ENCODE measurements at places on chromosomes 3 and 15. TPM values are rescaled to one million over a fixed set of nuclear protein-coding genes. Genes with fewer than 3 reads are reported as not detected.
A peak's percentile ranks its signal among the peaks of the same experiment; 100 is the strongest.

GRCh38 chr15:77553695-77554094 lies 79.0 kb downstream of the LINGO1 start:
- H3K4me3 ChIP-seq: no peak overlapping the region
- no peaks in the 10 kb centered on the region for H3K27me3 ChIP-seq
- no peak for DNase-seq

GRCh38 chr3:122298239-122298638 lies 26.8 kb upstream of the CSTA start:
- H3K36me3 ChIP-seq: no peaks in the 10 kb centered on the region
- H3K4me1 ChIP-seq: no peaks in the 10 kb centered on the region
- no peaks in the 10 kb centered on the region for H3K27me3 ChIP-seq
- DNase-seq: no peak
- no peak overlapping the region for H3K27ac ChIP-seq

GRCh38 chr3:72150634-72151412 lies 365.9 kb upstream of the PROK2 start:
- H3K4me1 ChIP-seq: peaks cover 7% of the 10 kb centered on the region
- no peaks in the 10 kb centered on the region for H3K36me3 ChIP-seq
- DNase-seq: no peak
- no peaks in the 10 kb centered on the region for H3K27me3 ChIP-seq
- H3K4me3 ChIP-seq: no peak overlapping the region

- no peak overlapping the region for H3K4me3 ChIP-seq
- DNase-seq: no peak
- no peak overlapping the region for H3K27ac ChIP-seq
- no peaks in the 10 kb centered on the region for H3K4me1 ChIP-seq
- H3K36me3 ChIP-seq: no peaks in the 10 kb centered on the region
Measured at GRCh38 chr3:21435871-21436270, 315.1 kb downstream of the ZNF385D start.

- DNase-seq: no peak
- H3K4me1 ChIP-seq: no peaks in the 10 kb centered on the region
- no peak overlapping the region for H3K4me3 ChIP-seq
- H3K36me3 ChIP-seq: no peaks in the 10 kb centered on the region
- H3K27ac ChIP-seq: no peak overlapping the region
Measured at GRCh38 chr3:123457841-123458240, 9.0 kb upstream of the ADCY5 start.

Gene FGF7
- 91.7 TPM for total RNA-seq

DNA sequence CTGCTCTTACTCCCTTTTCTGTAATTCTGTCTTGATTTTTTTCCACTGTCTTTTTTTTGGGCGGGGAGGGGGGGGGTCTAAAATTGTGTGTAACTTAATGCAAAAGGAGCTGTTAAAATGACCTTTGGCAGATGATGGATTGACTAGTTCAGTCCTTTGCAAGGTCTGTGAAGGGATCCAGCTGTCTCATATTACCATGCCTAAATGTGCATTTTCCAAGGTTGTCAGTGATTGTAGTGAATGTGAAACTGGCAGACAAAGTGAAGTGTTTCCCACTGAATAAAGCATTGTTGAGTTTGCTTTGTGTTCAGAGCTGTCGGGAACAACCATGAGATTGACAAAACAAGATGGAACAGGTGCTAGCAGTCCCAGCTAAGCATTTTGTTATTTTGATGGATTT lies 110.1 kb upstream of the SKOR1 start:
- H3K4me1 ChIP-seq: no peaks in the 10 kb centered on the region
- H3K27me3 ChIP-seq: no peaks in the 10 kb centered on the region
- DNase-seq: no peak
- H3K36me3 ChIP-seq: no peaks in the 10 kb centered on the region
- H3K4me3 ChIP-seq: no peak overlapping the region
- H3K27ac ChIP-seq: no peak overlapping the region

DNA sequence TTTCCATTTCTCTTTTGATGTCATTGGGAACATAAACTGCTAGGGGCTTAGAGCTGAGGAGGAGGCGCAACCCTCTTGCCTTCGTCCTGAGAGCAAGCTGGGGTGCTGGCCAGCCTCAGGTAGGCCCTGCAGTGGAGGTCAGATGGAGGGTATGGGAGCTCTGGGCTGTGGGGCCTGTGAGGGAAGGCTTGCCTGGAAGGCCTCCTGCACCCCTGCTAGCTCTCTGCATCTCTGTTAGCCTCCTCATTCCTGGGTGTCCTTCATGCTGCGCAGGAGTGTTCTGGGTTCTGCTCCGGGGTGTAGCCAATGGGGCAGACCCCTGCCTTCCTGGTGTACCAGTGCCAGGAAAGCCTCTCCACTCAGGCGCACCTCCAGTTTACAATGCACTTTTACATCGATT lies 11.8 kb downstream of the GP5 start:
- DNase-seq: no peak
- no peaks in the 10 kb centered on the region for H3K27me3 ChIP-seq
- no peak overlapping the region for H3K27ac ChIP-seq
- no peak overlapping the region for H3K4me3 ChIP-seq

GRCh38 chr3:52456169-52456799 lies 880 bp downstream of the NISCH start:
- peak overlapping the region; percentile 95 for H3K27ac ChIP-seq
- peak; percentile 51 for DNase-seq
- H3K4me3 ChIP-seq: peak overlapping the region; percentile 97
- peaks cover 7% of the 10 kb centered on the region for H3K4me1 ChIP-seq
- H3K27me3 ChIP-seq: no peaks in the 10 kb centered on the region

DNA sequence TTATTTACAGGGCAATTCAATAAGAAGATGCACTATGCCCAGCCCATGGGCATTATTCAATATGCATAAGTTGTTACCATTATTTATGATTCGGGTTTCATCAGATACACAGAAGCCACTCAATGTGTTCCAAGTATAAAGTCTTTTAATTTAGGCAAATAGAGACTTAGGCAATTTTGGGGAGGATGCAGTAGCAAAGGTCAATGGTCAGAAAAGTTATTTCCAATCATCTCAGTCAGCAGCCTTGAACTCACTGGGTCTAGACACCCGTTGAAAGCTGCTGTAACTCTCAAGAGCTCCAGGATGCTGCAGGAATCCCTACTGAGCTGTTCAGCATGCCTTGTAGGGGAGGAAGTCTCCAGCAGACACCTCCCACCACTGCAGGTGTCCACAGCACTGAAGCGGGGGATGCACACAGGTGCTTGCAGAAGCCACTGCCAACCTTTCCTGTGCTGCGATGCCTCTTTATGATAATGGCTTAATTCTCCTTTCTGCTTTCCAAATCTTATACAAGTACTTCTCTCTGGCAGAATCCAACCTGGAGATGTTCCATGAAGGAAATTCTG lies 155.0 kb upstream of the SUCLG2 start:
- H3K4me1 ChIP-seq: no peaks in the 10 kb centered on the region
- DNase-seq: no peak
- H3K4me3 ChIP-seq: no peak overlapping the region

GRCh38 chr3:160665784-160666526 lies 11.0 kb upstream of the ARL14 start:
- H3K4me3 ChIP-seq: no peak overlapping the region
- no peak for DNase-seq
- no peaks in the 10 kb centered on the region for H3K36me3 ChIP-seq
